Activated CD4-positive, alpha-beta T cell treated with anti-CD3 and anti-CD28 coated beads, Interleukin-2, amount 50 U/mL, for 24 hours (primary cell): ENCODE measurements at places on chromosomes 16 and 17.
A peak's percentile ranks its signal among the peaks of the same experiment; 100 is the strongest.

- peak; percentile 43 for DNase-seq
These were observed 13.4 kb upstream of the SULT1A1 start for GRCh38 chr16:28623172-28623711.

GRCh38 chr17:66525338-66525737, 222.9 kb downstream of the PRKCA start:
- no peak for DNase-seq

- peak; percentile 40 for DNase-seq
These were observed 797 bp downstream of the HES7 start for GRCh38 chr17:8122924-8123694.

DNA sequence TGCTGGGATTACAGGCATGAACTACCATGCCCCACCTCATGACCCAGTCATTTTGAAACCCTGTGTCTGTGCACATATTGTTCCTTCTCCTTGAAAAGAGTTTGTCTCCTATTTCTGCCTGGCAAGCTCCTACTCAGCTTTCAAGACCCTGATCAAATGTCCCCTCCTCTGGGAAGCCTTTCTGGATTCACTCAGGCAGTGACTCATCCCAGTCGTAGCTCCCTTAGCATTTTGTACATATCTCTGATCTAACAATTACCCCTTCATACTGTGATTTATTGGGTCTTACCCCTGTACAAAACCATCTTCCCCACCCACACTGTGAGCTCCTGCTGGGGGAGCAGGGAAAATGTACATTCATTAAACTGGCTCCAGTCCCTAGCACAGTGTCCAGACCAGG, 18.1 kb upstream of the ABCC12 start:
- no peak for DNase-seq

GRCh38 chr17:75105126-75106080, 4.4 kb upstream of the ARMC7 start:
- DNase-seq: no peak

- no peak for DNase-seq
These were observed 1.5 kb upstream of the BICDL2 start for GRCh38 chr16:3038256-3038655.

- no peak for DNase-seq
These were observed 40.7 kb downstream of the ACTG1 start for GRCh38 chr17:81471818-81472456.

DNA sequence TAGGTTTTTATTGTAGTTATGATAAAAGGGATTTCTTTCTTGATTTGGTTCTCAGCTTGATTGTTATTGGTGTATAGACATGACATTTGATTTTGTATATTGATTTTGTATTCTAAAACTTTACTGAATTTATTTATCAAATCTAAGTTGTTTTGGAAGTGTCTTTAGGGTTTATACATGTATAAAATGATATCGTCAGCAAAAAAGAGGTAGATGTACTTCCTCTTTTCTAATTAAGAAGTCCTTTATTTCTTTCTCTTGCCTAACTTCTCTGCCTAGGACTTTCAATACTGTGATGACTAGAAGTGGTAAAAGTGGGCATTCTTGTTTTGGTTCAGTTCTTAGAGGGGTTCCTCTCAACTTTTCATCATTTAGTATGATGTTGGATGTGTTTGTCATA, 487.3 kb upstream of the KIF2B start:
- DNase-seq: no peak

DNA sequence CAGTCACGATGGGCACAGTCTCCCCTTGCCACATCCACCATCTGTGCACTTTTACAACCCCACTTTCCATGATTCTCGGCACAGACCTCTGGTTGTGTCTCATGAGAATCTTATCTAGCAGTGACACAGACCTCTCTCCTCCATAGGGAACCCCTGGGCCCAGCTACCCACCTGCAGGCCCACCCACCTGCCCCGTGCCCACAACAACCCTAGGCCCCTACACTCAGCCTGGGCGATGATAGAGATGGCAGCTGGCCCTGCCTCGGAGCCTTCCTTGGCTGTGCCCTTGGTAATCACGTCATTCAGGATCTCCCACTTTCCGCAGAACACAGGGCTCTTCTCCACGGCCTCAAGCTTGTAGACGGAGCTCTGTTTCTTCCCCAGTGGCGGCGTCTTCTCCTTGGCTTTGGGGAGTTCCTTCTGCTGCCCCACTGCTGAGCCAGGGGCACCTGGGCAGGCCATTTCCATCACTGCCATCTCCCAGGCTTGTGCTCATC, 26.5 kb downstream of the MAP3K14 start:
- DNase-seq: no peak

DNA sequence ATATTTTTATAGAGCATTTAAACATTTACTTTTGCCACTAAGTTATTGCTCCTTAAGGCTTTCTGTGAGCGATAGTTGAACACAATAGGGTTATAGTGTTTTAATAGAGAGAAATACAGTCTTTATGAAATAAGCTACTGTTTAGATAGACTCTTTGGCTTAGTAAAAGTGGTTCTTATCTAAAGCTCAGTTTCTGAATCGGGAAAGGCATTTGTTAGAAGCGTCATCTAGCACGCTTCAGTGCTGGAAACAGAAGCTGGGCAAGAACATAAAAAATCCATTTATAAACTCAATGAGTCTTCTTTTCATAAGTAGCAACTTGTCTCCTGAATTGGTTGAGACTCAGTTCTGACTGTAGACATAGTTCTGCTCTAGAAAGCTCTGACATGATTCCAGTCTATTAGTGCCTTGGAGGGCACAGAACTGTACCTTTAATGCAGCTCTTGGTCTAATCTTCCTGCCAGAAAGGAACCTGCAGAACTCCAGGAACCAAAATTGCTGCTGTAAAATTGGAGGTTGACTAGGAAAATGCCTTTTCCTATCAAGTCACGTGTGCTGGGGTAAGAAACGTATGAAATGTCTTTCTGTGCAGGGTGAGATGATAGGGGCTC, 55.4 kb upstream of the DNAJA2 start:
- no peak for DNase-seq

- DNase-seq: no peak
These were observed 140 bp downstream of the FSCN2 start for GRCh38 chr17:81528384-81528650.

DNA sequence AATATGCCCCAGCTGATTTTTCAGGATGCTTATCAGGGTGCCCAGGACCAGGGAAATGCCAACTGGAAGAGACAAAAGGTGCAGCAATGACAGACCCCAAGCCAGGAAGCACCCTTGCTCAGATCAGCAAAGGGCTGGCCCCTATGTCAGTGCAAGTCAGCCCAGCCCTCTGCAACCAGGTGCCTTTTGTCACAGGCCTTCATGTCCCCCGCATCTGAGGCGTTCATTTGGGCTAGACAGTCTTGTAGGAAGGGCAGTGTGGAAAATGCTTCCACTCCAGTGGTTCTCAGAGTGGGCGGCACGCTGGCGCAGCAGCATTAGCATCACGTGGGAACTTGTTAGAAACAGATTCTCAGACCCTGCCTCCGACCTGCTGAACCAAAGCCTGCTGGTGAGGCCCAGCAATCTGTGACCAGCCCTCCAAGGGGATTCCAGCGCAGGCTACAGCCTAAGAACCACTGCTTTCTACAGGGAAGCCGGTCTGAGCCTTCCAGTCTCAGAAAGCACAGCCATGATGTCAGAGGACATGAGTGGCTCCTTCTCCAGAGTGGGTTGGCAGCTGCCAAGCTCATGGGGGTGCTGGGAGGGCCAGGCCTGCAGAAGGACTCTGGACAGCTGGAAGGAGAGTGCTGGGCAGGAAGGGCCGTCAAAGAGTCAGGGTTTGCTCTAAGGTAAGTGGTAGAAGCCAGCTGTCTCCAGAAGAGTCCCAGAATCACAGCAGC, 13.1 kb downstream of the SLC47A2 start:
- no peak for DNase-seq

GRCh38 chr16:12674071-12674470, 129.6 kb downstream of the CPPED1 start:
- DNase-seq: no peak

DNA sequence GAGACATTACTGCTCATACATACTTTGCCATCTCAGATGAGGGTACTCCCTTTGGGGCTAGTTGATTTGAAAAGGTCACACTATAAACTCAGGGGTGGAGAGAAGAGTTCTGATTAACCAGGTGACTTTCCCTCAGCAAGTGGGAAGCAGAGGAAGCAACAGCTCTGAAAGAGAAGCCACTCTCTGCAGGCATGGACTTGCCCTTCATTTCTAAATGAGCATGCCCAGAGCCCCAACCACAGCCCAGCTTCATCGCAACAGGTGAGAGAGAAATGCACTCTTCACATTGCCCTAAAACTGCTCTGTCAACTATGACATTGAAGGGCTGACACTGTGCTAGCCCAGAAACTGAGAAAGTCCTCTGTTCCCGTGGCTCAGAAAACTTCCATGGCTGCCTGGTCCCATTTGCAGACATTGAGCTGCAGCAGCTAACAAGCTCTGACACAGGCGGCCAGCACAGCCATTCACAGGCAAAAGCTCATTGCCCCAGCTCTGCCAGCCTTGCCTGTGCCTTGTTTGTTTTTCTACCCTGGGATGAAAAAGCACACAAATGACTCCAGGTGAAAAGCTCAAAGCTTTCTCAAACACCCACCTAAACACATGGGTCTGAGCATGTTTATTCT, 419.8 kb upstream of the DYNLRB2 start:
- DNase-seq: no peak
